NCI-H1694 treated with DMSO at 0.1 percent for 48 hours (cell line): ENCODE measurements at places on chromosomes 12 and 14.

- DNase-seq = no peak
These were observed 9.9 kb downstream of the TBK1 start for GRCh38 chr12:64461634-64462414.

DNA sequence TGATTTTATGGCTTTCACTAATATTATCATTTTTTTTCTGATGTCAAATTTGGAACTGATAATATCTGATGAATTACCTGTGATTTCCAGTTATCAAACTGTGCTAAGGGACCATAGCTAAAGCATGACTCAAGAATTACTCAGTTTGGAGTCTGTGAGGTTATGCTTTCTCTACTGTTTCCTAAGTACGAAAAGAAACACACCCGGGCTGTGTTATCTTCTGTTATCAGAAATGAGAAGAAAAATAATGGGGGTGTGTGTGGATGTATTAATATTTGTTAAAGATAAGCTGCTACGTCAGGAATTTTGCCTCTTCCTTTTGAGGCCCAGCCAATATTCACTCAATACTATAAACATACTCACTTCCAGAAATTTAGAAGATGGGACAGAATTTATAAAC is 1401.9 kb upstream of the FLRT2 start:
- DNase-seq = no peak

GRCh38 chr12:83843541-83843940 is 1069.1 kb downstream of the SLC6A15 start:
- no peak for DNase-seq

DNA sequence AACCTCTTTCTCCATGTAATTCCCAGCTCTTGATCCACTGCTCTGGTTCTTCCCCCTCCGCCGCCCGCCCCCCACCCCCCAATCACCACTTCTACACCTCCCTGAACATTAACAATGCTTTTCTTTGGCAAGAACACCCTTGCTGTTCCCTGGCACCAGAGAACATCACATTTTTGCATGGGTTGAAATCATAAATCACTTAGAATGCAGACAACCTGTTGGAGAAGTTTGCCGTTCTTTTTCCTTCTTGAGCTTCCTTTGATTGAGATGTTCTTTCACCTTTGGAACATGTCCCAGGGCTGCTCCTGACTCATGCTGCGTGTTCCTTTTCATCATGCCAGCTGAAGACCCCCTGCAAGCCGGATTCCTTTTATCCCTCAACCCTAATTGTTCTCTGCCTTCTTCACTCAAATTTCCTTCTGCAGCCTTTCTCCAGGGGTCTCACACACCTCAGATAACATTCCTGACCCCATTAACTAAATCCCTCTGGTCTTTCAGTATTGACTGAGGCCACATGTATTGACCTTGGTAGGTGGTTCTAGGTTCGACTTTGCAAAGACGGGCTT is 294.1 kb upstream of the TMPO start:
- DNase-seq = no peak

DNA sequence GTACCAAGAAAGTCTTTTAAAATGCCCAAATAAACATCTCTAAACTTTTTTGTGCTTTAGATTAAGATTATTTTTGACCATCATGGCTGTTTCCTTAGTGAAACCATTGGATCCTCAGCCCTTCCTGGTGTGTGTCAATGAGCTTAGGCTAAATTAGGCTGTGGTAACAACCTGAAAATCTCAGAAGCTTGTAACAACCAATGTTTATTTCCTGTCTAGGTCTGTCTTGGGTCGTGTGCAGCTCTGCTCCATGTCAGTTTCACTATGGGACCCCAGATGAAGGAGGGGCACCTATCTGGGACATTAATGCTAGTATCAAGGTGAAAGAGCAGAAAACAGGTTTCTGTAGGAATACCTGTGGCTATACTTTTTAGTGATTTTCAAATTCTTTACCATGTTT is 49.9 kb downstream of the KCNMB4 start:
- DNase-seq = no peak
